NCI-H510A (cell line): ENCODE measurements at places on chromosomes 3 and 15.

GRCh38 chr3:126155280-126155640, 25.1 kb downstream of the ALDH1L1 start:
- DNase-seq = no peak

- no peak for DNase-seq
These were observed 111.0 kb upstream of the STAC start for GRCh38 chr3:36269274-36269673.

- no peak for DNase-seq
These were observed 37.9 kb downstream of the LMLN start for GRCh38 chr3:197997936-197998335.

- no peak for DNase-seq
These were observed 2.5 kb downstream of the UBP1 start for GRCh38 chr3:33437556-33438283.

GRCh38 chr3:12467746-12468145, 16.5 kb upstream of the TSEN2 start:
- no peak for DNase-seq

DNA sequence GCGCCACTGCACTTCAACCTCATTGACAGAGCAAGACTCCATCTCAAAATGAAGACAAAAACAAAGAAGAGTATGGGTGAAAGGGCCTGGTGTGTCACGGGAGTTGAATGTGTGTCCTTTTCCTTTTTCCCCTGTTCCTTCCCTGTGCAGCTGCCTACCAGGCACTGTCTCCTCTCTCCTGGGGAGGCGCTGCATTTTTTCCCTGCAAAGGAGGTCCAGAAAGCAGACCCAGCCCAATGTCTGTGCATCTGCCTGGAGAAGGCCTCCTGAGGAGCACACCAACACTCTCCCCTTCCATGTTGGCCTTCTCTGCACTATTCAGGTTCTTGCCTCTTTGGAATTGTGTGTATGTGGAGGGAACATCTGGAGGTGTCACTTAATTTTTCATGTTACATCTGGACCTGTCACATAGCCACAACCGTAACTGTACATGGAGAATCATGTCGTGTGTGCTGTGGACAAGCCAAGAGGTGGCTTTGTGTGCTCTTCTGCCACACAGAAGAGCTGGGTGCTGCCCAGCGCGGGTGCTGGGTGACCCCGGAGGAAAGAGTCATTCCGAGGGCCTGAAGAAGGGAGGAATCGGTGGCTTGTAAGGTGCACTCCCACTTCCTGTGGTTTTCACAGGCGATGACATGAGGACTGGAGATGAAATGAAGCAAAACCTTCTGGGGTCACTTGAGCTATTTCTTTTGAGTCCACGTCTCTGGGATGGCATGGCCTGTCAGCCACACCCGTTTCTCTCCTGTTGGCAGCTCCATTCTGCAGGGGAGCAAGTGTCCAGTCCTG, 46.5 kb upstream of the CGNL1 start:
- no peak for DNase-seq

DNA sequence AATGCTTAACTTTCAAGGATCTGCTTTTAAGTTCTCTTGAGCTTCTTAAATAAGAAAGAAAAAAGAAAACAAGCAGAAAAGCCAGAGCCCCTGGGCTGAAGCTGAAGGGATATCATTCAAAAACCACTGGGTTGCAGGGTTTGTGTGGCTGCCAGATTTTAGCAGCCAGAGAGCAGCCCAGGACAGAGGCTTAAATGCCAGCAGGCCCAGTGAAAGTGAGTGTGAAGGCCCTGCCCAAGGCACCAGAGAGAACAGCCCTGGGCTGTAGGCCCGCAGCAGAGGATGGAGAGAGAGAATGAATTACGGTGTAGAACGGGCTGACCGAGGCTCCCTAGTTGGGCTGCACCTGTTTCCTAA, 106.3 kb upstream of the BOC start:
- DNase-seq = no peak

GRCh38 chr3:119187266-119187665, 13.9 kb downstream of the UPK1B start:
- DNase-seq = no peak
